ENCODE measurements at places on chromosomes 3 and 15.

DNA sequence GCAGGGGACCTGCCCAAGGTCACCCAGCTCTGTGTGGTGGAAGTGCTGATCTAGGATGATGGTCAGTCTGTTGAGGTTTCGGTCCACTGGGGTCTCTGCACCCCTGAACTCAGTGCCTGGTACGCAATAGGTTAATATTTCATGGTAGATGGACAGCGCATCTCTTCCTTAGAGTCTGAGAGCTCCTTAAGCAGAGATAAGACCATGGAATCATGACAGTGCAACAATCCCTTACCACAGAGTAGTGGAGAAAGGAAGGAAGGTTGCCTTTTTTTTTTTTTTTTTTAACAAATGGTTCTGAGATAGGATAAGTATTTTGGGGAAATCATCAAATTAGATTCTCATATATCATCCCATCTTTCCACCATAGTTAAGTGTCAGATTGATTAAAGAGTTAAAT is 79.8 kb upstream of the SLC6A1 start:
- DNase-seq, result no peak

- no peak for DNase-seq
Observed at GRCh38 chr3:123124971-123125370, 58.1 kb downstream of the PDIA5 start.

- no peak for DNase-seq
Observed at GRCh38 chr3:50862221-50862620, 187.5 kb downstream of the DOCK3 start.

GRCh38 chr3:39277893-39278615 is 1.8 kb downstream of the CX3CR1 start:
- no peak for DNase-seq

DNA sequence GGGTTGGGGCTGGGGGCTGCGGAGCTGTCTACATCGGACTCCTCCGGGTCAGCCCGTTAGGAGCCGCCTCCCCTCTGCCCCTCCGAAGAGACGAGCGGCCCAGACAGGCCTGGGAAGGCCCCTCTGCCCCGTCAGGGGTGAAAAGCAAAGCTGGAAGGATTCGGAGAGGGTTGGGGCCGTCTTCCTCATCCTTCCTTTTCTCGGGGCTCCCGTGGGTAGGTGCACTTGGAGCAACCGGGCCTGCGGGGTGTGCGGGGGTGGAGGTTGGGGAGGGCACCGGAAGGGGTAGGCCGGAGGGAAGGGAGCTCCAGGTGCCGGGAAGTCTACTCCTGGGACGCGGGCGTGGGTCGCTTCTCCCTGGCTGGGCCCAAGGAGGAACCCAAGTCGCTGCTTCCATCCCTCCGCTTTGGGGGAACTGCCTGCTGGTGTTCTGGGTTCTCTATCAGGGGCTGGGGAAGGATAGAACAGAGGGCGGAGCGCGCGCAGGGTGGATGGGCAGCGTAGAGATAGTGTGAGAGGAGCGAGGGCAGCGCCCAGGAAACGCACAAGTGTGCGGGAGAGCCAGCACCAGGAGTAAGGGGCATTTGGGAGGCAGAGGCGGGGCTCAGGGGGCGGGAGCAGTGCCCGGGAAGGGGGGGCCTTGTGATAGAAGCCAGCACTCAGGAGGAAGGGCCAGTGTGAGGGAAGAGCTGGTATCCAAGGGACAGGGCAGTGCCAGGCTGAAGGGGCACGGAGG is 590 bp downstream of the POLR2H start:
- DNase-seq, result no peak

DNA sequence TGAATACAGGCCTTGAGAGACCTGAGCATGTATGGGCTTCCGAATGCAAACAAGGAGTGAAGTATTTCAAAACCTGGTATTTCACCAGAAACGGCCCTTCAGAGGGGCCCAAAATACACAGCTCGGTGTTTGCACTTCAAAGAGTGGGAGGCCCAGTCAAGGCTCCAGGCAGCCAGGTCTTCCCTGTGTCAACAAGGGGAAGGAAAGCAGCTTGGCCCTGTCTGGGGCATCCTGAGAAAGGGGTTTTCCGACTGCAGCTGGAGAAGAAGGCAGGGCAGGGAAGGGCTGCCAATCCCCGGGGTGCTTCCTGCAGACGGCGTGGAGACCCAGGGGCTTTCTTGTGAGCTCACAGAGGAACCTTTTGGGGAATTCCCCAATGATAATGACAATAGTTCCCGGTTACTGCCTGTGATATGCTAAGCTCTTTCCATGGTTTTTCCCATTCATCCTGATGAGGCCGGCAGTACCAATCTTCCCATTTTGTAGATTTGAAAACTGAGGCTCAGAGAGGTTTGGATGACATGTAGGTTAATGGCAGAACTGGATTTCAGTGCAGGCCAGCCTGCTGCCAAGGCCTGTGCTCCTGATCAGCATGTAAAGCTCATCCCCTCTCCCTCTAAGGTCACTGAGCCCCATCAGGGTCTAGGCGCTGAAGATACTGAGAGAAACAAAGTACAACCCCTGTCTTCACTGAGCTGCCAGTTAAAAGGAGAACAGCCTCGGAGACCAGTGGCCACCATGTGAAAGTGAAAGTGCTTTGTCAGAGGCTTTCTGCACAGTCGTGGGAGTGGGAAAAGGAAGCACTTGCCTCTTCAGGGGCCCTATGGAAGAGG is 43.0 kb upstream of the TLE3 start:
- DNase-seq, result no peak

DNA sequence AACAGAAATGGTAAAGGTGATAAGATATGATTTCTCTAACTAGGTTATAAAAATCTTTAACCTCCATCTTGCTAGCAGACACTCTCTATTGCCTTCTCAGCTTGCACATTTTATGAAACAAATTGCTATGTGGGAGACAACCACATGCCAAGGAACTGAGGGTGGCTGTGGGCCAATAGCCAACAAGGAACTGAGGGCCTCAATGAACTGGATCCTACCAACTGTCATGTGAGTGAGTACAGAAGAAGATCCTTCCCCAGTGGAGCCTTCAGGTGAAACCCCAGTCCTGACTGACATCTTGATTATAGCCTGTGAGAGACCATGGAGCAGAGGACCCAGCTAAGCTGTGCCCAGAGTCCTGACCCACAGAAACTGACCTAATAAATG is 129.2 kb upstream of the LRIG1 start:
- no peak for DNase-seq

DNA sequence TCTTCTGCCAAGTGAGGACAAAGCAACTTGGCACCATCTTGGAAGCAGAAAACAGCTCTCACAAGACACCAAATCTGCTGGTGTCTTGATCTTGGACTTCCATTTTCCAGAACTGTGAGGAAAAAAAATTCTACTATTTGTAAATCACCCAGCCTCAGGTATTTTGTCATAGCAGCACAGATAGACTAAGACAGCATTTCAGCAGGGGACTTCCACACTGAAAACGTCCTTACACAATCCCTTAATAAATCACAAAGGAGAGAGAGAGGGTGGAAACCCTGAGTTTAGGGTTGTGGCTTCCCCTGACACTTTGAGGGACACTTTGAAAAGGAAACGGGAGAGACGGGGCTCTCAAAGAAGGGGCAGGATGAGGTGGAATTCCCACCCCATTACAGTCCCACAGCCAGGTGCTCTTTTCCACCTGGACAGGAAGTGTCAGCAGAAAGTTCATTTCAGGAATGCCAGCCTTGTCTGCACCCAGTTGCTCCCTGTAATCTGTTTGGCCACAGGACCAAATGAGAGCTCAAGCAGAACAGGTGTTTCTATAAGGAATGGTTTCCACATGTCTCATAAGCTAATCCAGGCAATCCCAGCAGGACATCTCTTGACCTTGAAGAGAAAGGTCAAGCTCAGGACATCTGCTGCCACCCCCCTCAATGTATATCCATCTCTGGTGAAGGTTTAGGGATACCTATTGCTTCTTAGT is 51.3 kb downstream of the MYLK start:
- no peak for DNase-seq

DNA sequence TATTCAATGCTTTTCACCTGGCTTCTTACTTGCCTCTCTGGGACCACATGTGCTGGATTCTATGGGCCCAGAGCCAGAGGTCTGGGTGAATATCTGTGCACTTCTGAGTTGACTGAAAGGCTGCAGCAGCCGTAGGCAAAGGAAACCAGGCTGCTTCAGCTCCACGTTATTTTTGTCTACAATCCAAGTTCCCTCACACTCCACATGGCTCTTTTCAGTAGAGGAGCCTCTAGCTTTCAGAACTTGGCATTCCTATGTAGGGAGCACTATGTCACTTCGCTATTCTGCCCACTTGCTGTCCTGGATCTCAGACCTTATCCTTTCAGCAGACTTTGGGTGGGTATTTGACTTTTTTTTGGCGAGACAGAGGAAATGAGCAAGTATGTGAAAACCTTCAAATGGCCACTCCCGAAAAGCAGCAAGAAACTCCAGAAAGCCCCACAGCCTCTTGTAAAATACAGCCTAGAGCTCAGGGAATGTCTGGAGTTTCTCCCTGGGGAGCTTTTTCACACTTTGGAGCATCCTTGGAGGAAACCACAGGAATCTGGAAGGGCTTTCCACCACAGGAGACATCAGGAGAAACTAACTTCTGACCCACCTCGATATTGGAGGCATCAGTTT is 80.9 kb downstream of the DUT start:
- peak; percentile 81 for DNase-seq

GRCh38 chr3:69646287-69647067 is 92.8 kb upstream of the MITF start:
- DNase-seq, result no peak

DNA sequence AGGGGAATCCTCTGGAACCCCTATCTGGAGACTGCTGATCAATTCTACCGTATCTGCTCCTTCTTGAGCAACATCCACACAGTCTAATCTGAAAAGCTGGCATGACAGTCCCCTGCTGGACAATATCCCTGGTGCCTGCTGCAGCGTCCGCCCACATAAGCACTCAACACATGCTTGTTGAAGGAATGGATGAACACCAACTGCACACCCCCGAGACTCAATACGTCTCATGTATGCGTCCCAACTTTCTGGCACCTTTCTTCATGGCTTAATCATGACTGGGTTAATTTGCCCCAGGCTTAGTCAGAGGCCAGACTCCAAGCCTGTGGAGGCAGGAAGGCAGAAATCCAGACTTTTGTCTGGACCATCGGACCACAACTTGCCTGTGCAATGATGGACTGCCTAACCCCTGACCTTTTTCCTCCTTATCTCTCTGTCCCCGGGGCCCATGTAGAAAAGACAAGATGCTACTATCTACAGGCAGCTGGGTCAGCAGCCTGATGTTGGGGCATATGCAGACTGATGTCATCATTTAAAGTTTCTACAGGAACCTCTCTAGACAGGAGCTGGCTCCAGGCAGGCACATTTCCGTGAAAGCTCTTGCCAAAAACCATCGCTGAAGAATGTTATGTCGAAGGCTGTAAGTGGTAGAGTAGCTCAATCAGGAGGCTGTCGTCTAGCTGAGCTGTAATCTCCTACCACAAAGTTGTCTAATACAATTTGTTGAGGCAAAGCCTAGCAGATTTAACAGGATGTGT is 114.1 kb upstream of the TPM1 start:
- peak; percentile 95 for DNase-seq

- no peak for DNase-seq
Observed at GRCh38 chr3:63232764-63233396, 45.2 kb upstream of the SYNPR start.

DNA sequence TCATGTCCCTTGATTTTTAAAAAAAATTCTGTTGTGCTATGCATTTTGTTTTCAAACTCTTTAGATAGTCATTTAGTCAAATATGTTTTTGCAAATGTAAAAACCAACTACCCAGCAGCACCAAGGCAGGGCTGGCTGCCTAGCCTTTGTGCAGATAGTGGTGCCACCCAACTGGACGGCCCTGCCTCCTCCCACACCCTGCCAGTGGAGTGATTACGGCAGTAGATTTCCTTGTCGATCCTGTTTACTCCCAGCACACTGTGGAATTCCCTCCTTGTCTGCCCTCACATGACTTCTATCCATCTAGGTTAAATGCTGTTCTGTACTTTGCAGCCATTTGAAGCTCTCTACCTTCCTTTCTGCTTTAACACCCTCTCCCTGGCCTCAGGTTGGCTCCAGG is 79.4 kb upstream of the PLXNA1 start:
- no peak for DNase-seq

DNA sequence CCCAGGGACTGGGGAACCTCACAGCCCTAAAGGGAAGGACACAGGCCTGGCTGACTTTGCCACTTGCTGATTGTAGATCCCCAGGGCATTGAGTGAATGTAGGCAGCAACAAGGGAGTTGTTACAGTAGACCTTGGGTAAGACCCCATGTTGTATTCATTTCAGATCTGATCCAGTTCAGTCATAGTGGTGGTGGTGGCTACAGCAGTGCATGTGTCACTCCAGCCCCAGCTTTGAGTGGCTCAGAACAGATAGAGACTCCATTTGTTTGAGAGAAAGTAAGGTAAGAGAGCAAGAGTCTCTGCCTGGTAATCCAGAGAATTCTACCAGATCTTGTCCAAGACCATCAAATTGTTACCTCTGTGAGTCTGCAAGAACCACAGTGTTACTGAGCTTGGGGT is 278.7 kb upstream of the SATB1 start:
- DNase-seq, result no peak

- DNase-seq, result no peak
Observed at GRCh38 chr3:193865896-193866480, 270.0 kb upstream of the HES1 start.

GRCh38 chr3:73626106-73626505 is 1.4 kb upstream of the PDZRN3 start:
- no peak for DNase-seq

- DNase-seq, result no peak
Observed at GRCh38 chr15:78088773-78089080, 3.6 kb upstream of the SH2D7 start.

GRCh38 chr3:142366434-142366833 is 81.4 kb downstream of the XRN1 start:
- DNase-seq, result no peak

DNA sequence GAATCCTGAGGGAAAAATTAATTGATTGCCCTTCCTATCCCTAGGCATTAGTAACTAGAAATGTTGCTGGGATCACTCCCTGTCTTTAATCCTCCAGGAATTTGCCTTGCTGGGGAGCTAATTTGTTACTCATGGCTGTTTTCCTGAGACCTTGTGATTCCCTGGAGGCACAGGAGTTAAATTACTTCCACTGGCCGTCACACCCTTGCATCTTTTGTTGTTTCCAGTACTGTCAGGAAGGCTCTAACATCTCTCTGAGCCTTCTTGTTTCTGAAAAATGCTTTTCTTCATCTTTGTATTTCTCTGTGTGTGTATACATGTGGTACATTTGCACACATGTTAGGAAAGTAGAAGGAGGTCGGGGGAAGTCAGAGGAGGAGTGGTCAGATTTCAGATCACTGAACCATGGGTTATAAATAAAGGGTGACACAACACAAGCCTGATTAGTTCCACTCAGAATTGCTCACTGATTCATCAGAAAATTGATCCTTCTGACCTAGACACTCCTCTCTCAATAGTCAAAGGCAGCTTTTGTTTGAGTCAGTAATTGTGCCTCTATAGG is 23.5 kb upstream of the LRRFIP2 start:
- peak; percentile 95 for DNase-seq

- no peak for DNase-seq
Observed at GRCh38 chr3:150723946-150724345, 20.2 kb upstream of the ERICH6 start.

DNA sequence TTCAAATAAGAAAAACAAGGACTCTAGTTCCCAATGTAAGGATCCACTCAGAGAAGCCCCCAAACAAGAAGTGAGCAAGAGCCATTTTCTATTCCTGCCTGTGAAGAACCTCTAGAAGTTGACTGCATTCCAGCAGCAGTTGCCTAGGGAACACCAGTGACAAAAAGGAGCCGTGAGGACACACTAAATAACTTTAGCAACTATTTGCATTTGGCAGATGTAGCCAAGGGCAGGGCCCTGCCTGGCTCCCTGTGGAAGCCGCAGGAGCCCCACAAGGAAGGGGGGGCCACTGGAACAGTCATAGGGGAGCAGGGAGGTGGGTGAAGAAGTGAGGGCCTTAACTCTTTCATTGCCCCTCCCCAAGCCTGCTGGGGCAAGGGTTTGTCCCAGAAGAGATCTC is 470.2 kb upstream of the PROK2 start:
- DNase-seq, result no peak
